ENCODE measurements at places on chromosomes 11 and 22. TPM values are rescaled to one million over a fixed set of nuclear protein-coding genes. Genes with fewer than 3 reads are reported as not detected.

Gene KRTAP5-11
- total RNA-seq, result not detected

Gene TYR
- total RNA-seq, result not detected

Gene MRGPRE
- total RNA-seq, result not detected

Gene RNF141
- total RNA-seq, result 83.5 TPM

Gene MS4A14
- total RNA-seq, result not detected

Gene NRGN
- 3.7 TPM for total RNA-seq

Gene APOA4
- total RNA-seq, result not detected

Gene OR2D2
- 1.4 TPM for total RNA-seq

Gene CRACR2B
- 2.8 TPM for total RNA-seq

Gene OR51E2
- total RNA-seq, result under 0.01 TPM

Gene TEX54
- not detected for total RNA-seq

Gene TMEM121B
- 12.5 TPM for total RNA-seq

Gene BRMS1
- total RNA-seq, result 10.6 TPM

Gene PIH1D2
- total RNA-seq, result 7.2 TPM

Gene WT1
- not detected for total RNA-seq

Gene APLP2
- 357 TPM for total RNA-seq

Gene ALDH3B1
- 0.92 TPM for total RNA-seq

Gene ADORA2A
- 15.7 TPM for total RNA-seq

Gene SCO2
- 0.92 TPM for total RNA-seq

Gene RAG2
- total RNA-seq, result not detected

Gene MYBPC3
- total RNA-seq, result not detected

Gene NOL12
- 15.0 TPM for total RNA-seq

Gene SLC22A8
- 1.2 TPM for total RNA-seq

Gene PNPLA3
- total RNA-seq, result 8.1 TPM

Gene OR51A4
- total RNA-seq, result not detected

Gene FLRT1
- total RNA-seq, result 12.0 TPM

Gene VSIG10L2
- total RNA-seq, result not detected

Gene OR52A1
- total RNA-seq, result not detected

Gene RAG1
- 0.69 TPM for total RNA-seq

Gene APOBEC3H
- not detected for total RNA-seq

Gene FZD4
- total RNA-seq, result 6.5 TPM

Gene SLC6A5
- total RNA-seq, result 0.23 TPM

Gene RASGRP2
- 54.2 TPM for total RNA-seq

Gene SAA1
- total RNA-seq, result not detected

Gene DEPDC7
- total RNA-seq, result 3.0 TPM

Gene OR10A2
- not detected for total RNA-seq

Gene LYVE1
- 5.8 TPM for total RNA-seq

Gene KCNE3
- 3.7 TPM for total RNA-seq

Gene KRTAP5-8
- total RNA-seq, result not detected

Gene OR8A1
- total RNA-seq, result 0.23 TPM

Gene POLR3H
- 27.7 TPM for total RNA-seq

Gene RTL10
- 17.5 TPM for total RNA-seq

Gene CDK2AP2
- total RNA-seq, result 9.5 TPM

Gene CHRM1
- 6.5 TPM for total RNA-seq

Gene VSTM5
- total RNA-seq, result 5.1 TPM

Gene MS4A6E
- not detected for total RNA-seq

Gene DGCR6
- 18.0 TPM for total RNA-seq

All from diencephalon (tissue), 1 donor.